Stimulated activated CD4-positive, alpha-beta T cell treated with anti-CD3 and anti-CD28 coated beads, Interleukin-1b, Interleukin-23, amount 100 ng/mL, for 4 hours (primary cell): ENCODE measurements at places on chromosomes 3 and 15.

- DNase-seq = no peak
These were observed 55.4 kb downstream of the EOMES start for GRCh38 chr3:27666708-27667107.

GRCh38 chr3:8869613-8870012, 93.7 kb downstream of the RAD18 start:
- no peak for DNase-seq

- no peak for DNase-seq
These were observed 50.0 kb downstream of the PLS1 start for GRCh38 chr3:142646020-142646785.

GRCh38 chr3:61912158-61912557, 350.8 kb downstream of the PTPRG start:
- DNase-seq = no peak

DNA sequence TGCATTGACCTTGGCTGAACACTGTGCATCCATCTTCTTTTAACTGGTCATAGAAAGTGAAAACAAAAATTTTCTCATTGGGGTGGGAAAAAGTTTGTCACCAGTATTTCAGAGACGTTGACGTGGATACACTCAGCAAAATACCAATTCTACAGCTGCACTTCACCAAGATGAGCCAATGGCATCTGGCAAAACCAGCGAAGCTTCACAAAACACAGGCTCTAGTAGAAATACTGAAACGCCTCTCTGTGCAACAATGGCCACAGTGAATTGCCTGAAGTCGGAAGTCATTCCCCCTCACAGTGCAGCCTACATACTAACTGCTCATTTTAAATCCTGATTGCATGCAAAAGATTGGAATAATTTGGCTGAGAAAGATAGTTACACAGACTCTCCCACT, 17.0 kb downstream of the PCYT1A start:
- DNase-seq = no peak
